Stimulated activated CD8-positive, alpha-beta memory T cell treated with anti-CD3 and anti-CD28 coated beads, Interleukin-4, amount 100 ng/mL, for 4 hours (primary cell): ENCODE measurements at places on chromosomes 16 and 17.

GRCh38 chr16:31505483-31505882, 2.7 kb downstream of the RUSF1 start:
- no peak for DNase-seq

DNA sequence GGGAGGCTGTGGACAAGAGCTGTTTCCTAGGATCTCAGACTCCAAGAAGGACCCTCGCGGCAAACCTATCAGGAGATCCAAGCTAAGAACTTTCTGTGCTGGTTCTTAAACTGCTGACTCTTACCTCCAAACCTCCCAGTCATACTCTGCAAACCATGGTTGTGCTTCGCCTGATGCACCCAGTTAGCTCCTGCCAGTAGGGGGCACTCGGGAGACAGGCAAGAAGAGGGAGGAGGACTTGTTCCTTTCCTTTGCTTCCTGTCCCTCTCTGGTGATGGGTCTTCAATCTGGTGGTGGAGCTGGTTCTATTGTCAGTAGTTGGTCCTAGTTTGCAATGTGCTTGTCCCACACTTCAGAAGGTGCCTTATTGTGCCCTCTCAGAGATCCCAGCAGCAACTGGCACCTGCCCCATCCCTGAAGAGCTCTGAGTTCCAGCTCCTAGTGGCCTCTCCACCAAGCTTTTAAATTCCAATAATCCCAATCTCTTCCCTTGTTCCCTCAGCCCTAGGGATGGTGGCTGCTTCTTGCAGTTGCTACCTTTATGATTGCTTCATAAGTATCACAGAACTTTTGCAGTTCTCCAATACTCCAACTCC, 113.5 kb upstream of the RPL38 start:
- no peak for DNase-seq

DNA sequence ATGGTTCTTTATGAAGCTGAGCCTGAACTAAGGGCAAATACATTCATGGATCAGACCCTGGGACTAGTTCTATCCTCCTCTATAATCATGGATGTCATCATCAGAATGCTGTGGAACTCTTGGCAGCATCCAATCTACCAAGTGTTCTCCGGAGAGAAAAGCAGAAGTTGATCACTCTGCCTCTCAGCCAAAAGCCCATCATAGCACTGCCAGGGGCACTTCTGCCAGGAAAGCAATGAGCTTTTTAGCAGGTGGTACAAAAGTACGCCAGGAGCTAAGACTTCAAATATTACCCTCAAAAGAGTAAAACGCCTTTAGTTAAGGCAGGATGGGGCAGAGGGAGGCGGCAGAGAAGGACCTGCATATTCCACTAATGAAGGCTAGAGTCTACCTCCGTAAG, 279.0 kb downstream of the SLC39A11 start:
- DNase-seq, result no peak

DNA sequence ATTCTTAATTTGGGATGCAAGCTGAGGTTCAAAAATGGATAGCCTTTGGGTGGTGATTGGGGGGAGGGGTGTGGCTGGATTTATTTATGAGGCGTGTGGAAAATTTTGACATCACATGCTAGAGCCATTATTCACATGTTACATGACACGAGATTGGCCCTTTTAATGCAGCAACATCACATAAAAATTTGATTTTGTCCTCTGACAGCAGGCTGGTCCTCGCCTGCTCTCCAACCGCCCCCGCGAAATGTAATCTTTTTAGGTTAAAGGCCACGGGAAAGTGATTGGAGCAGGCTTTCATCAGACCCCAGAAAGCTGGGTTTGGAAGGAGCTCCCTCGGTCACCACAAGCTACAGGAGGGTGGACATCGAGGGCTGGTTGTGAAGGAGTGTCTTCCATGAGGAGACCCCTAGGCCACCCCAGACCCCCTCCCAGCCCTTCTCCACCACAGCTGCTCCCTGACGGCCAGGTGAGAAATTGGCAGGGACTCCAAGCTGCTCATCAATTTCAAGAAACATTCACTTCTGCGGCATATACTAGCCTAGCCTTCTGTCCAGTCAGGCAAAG, 502.7 kb upstream of the PSMD7 start:
- no peak for DNase-seq

DNA sequence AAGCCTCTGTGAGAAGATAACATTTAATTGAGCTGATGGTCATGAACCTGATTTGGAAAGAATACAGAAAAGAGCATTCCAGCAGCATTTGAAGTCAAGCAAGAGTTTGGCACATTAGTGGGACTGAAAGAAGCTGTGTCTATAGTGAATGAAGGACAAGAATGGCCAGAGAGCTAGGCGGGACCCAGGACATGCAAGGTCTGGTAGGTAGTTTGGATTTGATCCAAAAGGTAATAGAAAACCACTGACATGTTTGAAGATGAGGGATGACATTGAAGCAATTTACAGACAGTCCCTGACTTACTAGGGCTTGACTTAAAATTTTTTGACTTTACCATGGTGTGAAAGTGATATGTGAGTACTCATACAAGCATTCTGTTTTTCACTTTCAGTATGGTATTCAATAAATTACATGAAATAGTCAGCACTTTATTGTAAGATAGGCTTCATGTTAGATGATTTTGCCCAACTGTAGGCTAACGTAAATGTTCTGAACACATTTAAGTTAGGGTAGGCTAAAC, 7.6 kb downstream of the CYB5B start:
- no peak for DNase-seq

GRCh38 chr17:7315570-7316235, 543 bp upstream of the GPS2 start:
- no peak for DNase-seq

- no peak for DNase-seq
Measured at GRCh38 chr17:76264425-76264754, 758 bp upstream of the UBALD2 start.

GRCh38 chr17:21239680-21240368, 13.4 kb downstream of the NATD1 start:
- DNase-seq, result no peak

- DNase-seq, result no peak
Measured at GRCh38 chr17:61338000-61338798, 61.4 kb upstream of the TBX2 start.

GRCh38 chr16:58661199-58661830, 23.3 kb downstream of the SLC38A7 start:
- DNase-seq, result no peak

GRCh38 chr16:21103941-21104860, 46.4 kb downstream of the DNAH3 start:
- no peak for DNase-seq

GRCh38 chr17:78005452-78006171, 47.1 kb downstream of the TNRC6C start:
- no peak for DNase-seq

- no peak for DNase-seq
Measured at GRCh38 chr17:57354673-57355072, 98.3 kb downstream of the MSI2 start.

- no peak for DNase-seq
Measured at GRCh38 chr17:8447799-8448198, 12.1 kb downstream of the NDEL1 start.

- no peak for DNase-seq
Measured at GRCh38 chr16:67963662-67964321, 4.6 kb downstream of the SLC12A4 start.

GRCh38 chr17:82396601-82397435, 21.3 kb upstream of the HEXD start:
- no peak for DNase-seq

DNA sequence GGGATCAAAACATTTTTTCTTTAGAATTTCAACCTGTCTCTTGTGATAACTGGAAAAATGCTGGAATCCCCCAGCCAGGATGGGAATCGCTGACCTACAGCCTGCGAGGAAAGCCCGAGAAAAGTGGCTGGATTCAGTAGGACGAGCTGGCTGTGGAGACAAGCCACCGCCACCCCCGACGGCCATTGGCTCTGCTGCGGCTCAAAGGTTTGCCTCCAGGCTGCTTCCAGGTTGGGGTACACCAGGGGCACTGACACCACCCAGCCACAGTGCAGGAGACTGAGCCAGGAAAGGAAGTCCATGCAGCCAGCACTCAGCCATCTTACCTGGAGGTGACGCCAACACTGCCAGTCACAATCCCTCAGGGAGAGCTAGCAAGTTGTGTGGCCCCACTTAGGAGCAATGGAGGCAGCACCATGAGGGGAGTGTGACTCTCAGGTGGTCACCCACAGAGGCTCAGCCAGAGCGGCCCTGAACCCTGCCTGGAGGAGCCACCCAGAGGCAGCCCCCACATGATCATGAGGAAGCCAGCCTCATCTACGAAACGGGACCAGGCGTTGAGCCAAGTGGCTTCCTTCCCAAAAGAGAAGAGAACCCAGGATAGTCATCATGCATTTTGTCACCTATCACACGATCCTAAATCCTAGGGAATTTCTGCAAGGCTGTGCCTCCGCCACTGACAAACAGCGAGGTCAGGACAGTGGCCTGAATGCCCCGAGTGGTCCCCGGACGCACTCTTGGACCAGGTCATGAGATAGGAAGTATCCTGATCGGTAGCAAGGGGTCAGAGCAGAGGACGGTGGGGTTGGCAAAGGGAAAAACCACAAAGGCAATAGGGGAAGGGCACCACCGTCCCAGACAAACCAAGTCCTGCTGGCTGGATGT, 84.8 kb downstream of the RBFOX3 start:
- DNase-seq, result no peak

- DNase-seq, result no peak
Measured at GRCh38 chr16:81987121-81987520, 24.1 kb downstream of the SDR42E1 start.
